ENCODE measurements at places on chromosomes 3 and 15.

- no peak for DNase-seq
These were observed 12.1 kb upstream of the DNAJC13 start for GRCh38 chr3:132405188-132405587.

DNA sequence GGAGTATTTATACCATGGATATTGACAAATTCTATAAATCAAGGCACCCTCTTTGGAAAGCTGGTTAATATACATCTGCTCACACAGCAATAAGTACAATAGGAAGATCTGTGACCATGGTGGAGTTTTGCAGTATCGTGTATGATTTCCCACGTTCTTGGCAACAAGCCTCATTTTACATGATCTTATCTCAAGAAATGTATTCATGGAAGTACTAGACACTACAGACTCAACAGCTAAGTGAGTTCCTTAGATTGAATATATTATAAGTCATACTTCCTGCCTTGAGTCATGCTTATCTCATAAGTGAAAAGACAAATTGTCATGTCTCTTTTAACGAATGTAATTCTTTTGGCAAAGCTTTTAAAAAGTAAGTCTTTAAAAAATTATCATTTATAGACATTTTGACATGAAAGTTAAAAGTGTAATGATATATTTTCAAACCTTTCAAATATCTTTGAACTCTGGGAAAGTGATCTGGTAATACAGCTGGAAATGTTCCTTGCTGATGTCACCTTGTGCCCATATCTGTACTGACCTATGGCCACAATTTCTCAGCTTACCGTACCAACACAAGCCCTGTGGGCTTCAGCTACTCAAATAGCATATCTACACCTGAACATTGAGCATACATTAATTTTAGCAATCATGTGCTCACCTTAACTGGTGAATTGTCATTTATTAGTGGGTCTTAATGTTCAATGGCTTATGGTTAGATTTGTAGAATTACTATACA is 130.3 kb upstream of the TMC3 start:
- no peak for DNase-seq

DNA sequence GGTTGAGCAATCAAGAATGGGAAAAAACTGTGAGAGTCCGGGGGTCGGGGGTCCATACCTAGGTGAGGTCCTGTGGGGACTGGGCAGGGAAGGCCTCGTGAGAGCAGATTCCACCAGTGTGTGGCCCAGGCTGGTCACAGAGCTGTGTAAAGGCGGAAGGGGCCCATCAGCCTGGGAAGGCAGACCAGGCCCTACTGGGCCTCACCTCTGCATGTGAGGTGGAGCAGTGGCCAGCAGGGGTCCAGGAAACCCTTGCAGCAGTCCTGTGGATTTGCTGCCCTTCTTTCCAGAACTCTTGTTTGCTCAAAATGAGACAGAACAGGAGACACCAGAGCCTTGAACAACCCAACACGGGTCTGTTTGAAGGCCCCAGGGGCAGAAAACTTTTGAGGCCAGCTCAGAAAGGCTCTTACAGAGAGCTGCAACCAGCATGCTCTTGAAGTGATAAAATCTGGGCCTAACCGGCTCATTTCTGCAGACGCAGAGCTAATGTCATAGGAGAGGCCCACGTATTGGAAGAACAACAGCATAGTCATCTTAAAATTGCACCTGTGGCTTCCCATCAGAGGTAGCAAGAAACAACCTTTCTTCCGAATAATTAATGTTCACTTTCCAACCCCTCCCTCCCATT is 30.3 kb upstream of the HHATL start:
- DNase-seq: no peak

GRCh38 chr15:66261056-66261455 is 7.5 kb upstream of the MEGF11 start:
- DNase-seq: no peak

DNA sequence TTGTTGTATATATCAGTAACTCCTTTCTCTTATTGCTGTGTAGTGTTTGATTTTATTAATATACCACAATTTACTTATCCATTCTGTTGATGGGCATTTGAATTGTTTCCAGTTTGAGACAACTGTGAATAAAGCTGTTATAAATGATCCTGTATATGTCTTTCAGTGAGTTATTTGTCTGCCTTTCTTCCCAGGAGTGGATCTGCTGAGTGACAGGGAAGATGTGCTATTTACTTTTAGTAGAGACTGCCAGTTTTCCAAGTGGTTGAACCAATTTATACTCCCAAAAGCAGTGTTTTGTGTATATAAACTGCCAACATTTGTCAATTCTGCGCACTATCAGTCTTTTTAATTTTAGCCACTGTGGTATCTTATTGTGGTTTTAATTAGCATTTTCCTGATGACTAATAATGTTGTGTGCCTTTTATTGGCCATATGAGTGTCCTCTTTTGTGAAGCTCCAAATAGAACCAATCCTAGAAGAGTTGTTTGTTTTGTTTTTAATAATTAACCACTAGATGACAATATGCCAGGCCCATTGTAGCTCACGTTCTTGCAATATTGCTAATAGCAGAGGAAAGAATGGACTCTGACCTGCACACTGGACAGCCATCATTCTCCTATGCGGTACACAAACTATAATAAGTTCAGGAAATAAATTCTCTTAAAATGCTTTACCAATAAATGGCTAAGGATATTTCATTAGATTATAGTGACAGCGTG is 25.3 kb downstream of the TRANK1 start:
- DNase-seq: no peak

DNA sequence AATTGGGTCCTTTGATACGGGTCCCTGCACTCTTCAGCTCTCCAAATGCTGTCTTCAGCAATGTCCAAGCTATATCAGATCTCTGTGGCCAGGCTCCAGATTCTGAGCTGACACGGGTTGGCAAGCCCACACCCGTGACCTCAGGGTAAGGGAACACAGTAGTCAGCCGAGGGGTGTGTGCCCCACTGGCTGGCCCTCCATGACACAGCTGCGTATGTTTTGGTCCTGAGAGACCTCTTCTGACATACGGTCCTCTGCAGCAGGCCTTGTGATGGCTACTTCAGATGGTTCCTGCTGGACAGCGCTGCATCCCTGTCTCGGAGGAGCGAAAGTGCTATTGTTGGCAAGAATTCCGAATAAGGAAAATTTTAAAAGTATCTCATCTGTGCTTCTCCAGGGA is 85.2 kb upstream of the ADAMTS17 start:
- no peak for DNase-seq

GRCh38 chr15:100073982-100074381 is 267.8 kb downstream of the ADAMTS17 start:
- no peak for DNase-seq

- DNase-seq: no peak
These were observed 630.9 kb upstream of the AGTR1 start for GRCh38 chr3:148066802-148067201.

DNA sequence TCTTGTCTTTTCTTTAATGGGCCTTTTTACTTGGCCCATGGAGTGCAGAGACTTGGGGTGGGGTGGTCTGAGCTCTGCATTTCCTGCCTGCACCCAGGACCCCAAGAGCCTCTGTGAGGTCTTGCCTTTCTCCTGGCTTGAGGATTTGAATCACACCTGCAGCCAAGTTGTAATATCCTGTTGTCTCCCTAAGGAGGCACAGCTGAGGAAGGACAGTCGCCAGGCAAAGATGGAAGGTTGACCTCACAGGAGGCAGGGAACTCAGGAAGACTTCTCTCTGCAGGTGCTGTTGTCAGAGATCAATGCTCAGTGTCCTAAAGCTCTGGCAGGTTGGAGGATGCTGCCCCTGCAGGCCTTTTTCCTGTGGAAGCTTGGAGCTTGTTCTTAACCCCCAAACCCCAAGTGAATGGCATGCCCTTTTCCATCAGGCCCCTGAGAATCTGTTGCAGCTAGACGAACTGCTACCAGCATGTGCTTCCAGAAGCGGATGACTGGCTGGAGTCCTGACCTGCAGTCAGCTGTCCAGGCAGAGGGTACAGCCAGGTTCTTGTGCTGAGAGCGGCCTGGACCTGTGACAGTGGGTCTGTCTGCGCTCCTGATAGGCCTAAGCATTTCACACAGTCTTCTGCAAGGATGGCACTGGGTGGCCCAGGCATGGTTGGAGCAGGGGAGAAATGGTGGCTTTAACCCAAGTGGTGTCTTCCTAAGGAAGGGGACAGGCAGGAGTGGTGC is 120.0 kb downstream of the EEFSEC start:
- no peak for DNase-seq

- DNase-seq: no peak
These were observed 456.2 kb downstream of the TBL1XR1 start for GRCh38 chr3:176740906-176741663.

DNA sequence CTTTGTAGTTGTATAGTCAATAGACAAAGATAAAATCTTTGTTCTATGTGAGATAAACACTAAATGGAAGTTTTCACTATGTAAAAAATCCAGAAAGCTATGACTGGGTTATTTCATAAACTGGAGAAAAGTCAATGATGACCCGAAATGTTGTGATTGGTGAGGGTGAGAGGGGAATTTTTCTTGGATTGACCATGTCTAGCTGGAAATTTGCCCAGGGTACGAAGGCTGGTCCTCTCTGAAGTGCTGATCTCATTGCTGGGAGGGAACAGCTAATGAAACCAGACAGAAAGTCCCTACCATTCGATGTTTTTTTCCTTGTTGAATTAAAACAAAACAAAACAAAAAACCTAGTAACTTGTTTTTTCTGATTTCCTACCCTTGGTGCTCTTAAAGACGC is 14.3 kb downstream of the TPRG1 start:
- DNase-seq: no peak

- no peak for DNase-seq
These were observed 48.4 kb upstream of the KY start for GRCh38 chr3:134699141-134699711.

- DNase-seq: no peak
These were observed 36.7 kb upstream of the SECISBP2L start for GRCh38 chr15:49082960-49083359.

DNA sequence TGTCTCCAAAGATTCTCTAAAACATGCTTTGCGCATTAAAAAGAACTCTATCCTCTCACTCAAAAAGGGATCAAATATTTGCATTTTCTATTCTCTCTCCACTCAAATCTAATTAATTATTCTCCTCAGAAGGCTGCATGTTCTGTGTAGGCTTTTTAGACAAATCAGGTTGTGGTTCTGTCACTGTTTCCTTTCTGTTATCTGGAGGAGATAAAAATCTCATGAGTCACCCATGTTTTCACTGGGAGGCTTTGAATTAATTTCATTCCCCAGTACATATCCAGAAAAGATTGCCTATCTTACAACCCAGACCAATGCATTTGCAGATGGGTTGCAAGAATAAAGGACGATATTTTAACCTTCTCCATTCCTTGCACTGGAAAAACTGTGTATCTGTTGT is 446.5 kb downstream of the GRM7 start:
- DNase-seq: no peak

GRCh38 chr15:51044037-51044727 is 50.5 kb downstream of the TNFAIP8L3 start:
- no peak for DNase-seq

GRCh38 chr15:62122249-62122648 is 42.8 kb downstream of the C2CD4B start:
- no peak for DNase-seq

- no peak for DNase-seq
These were observed 226.9 kb downstream of the CACNA2D3 start for GRCh38 chr3:54349231-54349652.

GRCh38 chr3:90080988-90081387 is 973.6 kb downstream of the EPHA3 start:
- DNase-seq: no peak

- peak; percentile 93 for DNase-seq
These were observed at the start of gene RPL22L1 for GRCh38 chr3:170869645-170870593. RPL22L1 (minus strand) TSS chr3:170870195; CDS start chr3:170870167, 28 bp downstream.

DNA sequence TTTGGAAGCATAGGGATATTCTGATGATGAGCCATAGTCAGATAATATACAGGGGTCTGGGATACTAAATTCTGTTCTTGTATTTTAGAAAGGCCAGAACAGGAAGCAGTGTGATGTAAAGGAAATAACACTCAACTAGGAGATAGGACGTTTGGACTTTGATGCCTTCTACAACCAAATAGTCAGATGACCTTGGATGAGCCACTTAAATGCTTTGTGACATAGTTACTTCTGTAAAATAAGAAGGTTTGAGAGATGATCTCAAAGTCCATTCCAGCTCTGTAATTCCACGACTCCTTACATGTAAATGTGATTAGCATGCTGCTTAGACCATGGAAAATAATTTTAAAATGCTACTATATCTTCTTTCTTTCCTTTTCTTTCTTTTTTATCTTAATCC is 29.5 kb upstream of the CCDC54 start:
- no peak for DNase-seq

GRCh38 chr15:69405110-69405509 is 9.0 kb upstream of the KIF23 start:
- DNase-seq: no peak

GRCh38 chr15:85463276-85463892 is 83.0 kb downstream of the AKAP13 start:
- no peak for DNase-seq

DNA sequence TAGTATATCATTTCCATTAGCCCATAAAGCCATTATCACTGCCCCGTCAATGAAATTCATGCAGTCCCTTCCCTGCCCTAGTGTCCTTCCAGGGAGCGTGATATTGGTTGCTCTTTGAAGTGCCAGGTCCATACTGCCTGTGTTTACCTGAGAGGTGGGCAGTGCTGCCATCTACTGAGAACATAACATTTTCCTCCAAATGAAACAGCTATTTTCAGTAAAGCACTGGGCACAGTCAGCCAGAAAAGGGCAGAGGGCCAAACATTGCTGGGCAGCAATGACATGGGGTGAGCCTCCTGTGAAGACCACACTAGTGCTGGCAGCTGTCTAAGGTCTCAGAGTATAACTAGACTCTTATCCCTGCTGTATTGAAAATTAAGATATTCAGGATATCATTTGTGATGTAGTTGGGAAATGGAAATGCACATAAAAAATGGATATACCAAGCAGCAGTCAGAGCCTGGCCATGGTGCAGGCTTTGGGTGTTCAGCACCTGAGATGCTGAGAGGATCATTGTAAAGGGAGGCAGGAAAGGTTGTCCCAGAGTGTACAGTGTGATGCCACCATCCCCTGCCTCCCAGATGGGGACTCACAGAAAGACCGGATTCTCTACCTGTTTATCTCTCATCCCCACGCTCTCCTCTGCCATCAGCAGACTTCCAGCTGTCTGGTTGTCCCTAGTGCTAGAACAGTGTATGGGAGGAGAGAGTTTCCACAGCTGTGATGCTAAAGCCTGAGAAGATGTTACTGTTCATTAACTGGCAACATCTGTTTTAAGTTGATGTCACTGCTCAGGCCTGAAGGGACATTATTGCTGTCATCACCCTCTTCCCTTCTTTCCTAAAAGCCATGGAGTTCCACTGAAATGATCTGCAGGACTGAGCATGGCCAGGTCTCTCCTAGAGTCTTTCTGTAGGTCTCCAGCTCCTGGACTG is 108.8 kb downstream of the ARNT2 start:
- DNase-seq: no peak

- DNase-seq: no peak
These were observed 197.3 kb downstream of the OPA1 start for GRCh38 chr3:193790086-193790990.
